HFF-Myc (cell line): ENCODE measurements at places on chromosomes 1 and 21.

GRCh38 chr21:33189824-33190223 lies 39.9 kb upstream of the IFNAR2 start:
- DNase-seq, result no peak

DNA sequence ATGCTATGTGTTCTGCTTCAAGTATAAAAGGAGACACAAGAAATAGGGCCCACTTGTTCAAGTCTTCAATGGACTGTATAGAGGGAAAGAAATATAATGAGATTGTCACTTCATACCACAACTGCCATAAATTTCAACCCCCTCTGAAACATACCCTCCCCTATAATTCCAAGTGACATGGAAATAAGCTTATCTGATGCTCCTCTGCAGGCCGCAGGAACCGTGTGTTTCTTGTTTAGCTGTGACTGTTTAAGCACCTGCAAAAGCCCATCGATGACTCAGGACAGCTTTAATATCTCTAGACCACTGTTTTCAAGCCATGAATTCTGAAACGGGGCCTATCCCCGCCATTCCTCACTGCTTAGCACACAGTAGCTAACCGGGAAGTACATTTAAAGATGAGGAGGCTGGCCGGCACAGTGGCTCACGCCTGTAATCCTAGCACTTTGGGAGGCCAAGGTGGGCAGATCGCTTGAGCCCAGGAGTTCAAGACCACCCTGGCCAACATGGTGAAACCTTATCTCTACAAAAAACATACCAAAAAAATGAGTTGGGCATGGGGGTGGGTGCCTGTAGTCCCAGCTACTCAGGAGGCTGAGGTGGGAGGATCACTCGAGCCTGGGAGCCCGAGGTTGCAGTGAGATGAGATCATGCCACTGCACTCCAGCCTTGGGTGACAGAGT lies 4.2 kb downstream of the HLCS start:
- DNase-seq, result no peak

GRCh38 chr1:22641247-22641646 lies 2.2 kb upstream of the C1QC start:
- no peak for DNase-seq

DNA sequence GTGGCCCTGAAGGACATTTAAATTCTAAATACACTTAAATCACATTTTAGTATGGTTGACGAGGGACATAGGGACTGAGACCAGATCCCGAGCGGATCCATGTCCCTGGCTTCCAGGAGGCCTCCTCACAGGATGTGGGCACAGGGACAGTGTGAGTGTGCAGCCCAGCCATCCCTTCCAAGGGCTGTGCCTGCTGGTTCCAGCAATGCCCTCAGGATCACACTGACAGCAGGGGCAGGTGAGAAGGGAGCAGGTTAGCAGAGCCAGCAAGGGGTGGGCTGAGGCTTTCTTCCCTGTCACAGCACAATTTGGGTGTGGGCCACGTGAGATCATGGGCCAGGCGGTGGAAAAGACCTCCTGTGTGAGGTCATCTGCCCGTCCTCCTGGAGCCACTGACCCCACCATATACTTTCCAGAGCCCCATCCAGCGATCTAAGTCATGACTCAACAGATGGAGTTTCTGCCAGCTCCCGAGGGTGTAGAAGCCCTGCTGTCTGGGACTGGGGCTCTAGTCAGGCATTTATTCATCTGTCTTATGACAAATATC lies 37.0 kb upstream of the PRSS38 start:
- no peak for DNase-seq

- DNase-seq, result no peak
Measured at GRCh38 chr1:154328318-154329151, 3.2 kb downstream of the ATP8B2 start.

DNA sequence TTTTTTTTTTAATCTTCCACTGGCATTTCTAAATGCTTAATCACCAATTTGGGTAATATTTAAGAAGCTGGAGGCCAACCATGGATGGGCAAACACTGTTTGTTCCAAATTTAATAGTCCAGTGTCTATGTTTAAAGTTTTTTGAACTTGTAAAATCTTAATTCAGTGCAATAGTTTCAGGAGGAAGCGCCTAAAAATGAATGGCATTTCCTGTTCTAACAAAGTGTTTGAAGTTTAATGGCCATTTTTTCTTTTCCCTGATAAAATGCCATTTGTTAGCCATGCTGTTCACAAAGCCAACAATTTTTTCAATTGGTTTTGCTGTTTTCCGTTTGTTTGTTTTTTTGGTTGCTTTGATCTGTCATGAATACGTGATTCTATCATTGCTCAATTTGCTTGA lies 552.1 kb downstream of the LMO4 start:
- no peak for DNase-seq

DNA sequence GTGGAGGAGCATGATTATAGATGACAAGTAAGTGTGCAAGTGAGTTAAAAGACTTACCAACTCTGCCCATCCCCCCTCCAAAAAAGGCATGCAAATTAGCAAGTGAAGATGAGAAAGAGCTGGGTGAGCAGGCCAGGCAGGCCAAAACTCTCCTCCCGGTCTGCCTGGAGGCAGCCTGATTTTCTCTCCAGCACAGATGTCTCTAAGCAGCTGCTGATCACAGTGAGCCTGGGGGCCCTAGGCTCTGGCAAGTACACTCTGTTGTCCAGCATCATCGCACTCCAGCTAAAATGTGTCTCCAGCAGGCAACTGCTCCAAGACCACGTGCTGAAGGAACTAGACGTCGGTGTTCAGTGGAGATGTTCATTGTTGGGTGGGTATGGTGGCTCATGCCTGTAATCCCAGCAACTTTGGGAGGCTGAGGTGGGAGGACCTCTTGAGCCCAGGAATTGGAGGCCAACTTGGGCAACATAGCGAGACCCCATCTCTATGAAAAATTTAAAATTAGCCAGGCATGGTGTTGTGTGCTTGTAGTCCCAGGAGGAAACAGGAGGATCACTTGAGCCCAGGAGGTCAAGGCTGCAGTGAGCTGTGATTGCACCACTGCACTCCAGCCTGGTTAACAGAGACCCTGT lies 56.7 kb upstream of the PUM1 start:
- DNase-seq, result no peak

DNA sequence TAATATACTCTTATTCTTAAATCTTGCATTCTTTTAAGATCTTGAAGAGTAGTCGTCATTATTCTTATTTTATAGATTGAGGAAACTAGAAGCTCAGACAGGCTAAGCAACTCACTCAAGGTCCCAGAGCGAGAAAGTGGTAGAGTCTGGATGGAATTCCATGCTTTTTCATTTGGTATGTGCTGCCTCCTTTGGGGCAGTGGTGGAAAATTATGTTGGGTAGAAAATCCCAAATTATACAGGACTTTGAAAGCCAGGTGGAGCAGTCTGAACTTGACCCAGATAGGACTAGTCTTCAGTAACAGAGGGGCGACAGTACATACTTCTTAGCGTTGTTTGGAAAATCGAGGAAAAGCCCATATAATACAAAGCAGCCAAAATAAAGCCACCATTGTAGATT lies 205.6 kb downstream of the ATG4C start:
- no peak for DNase-seq

GRCh38 chr1:232084584-232085223 lies 458.1 kb downstream of the DISC1 start:
- DNase-seq, result no peak

DNA sequence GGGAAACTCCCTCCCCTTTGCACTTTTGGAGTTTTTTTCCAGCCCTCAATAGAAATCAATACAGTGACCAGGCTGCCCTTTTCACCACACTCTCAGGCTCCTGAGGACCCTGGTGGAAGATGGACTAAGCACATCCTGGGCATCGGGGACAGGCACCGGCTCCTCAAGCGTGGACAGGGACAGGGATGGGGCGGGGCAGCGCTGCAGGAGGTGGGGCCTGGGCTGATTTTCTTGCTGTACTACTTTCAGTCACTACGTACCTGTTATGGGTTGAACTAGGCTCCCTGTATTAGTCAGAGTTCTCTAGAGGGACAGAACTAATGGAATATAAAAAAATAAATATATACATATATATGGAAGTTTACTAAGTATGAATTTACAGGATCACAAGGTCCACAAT lies 2.5 kb downstream of the MX2 start:
- no peak for DNase-seq

GRCh38 chr1:41382480-41383090 lies 21.4 kb downstream of the FOXO6 start:
- no peak for DNase-seq

DNA sequence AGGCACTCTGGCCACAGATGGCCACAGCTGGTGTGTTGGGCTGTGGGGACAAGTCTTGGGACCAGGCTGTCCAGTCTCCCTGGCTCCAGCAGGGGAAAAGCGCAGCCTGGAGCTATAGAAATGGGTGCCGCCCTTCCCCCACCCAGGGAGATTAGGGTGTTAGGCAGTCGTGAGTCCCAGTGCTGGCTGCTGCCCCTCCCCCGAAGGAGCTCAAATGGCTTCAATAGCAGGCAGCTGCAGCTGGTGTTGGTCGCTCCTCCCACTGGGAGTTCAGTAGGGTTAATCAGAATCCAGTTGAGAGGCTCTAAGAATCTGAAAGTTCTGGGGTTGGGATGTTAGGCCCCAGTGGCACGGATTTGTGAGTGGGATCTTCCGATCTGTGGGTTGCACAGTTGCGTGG lies 595.6 kb upstream of the PKN2 start:
- no peak for DNase-seq

- DNase-seq, result no peak
Measured at GRCh38 chr1:162218546-162218945, 149.1 kb downstream of the NOS1AP start.

- DNase-seq, result no peak
Measured at GRCh38 chr1:192378878-192379277, 62.1 kb downstream of the RGS21 start.

DNA sequence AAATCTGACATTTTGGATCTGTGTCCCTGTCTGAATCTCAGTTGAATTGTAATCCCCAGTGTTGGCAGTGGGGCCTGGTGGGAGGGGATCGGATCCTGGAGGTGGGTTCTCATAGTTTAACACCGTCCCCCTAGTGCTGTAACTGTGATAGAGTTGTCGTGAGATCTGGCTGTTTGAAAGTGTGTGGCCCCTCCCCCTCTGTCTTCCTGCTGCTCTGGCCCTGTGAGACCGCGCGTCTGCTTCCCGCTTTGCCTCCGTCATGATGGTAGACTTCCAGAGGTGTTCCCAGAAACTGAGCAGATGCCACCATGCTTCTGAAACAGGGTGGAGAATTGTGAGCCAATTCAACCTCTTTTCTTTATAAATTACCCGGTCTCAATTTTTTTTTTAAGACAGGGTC lies 25.0 kb downstream of the AGPAT3 start:
- DNase-seq, result no peak

GRCh38 chr1:2800664-2801045 lies 838 bp downstream of the TTC34 start:
- no peak for DNase-seq

DNA sequence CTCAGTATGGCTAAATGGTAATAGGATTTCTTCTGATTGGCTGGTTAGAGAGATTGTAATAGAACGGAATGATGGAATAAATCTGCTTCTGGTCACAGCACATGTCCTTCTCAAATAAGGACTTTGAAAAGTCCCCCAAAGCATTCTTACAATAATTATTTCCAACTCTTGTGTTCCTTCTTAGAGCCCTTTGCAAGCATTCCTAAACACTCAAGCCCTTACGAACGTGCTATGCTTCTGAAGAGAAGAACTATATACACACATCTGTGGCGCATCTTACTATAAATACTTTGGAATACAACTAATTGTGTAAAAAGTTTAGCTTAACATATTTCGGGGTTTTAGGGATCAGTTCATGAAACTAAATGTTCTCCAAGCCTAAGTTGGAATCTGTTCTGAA lies 25.6 kb downstream of the CLIC4 start:
- DNase-seq, result no peak

GRCh38 chr1:221712776-221713431 lies 29.0 kb downstream of the DUSP10 start:
- no peak for DNase-seq

- DNase-seq, result no peak
Measured at GRCh38 chr1:11188381-11188780, 774 bp upstream of the ANGPTL7 start.

- no peak for DNase-seq
Measured at GRCh38 chr1:37782491-37782890, 11.2 kb upstream of the MANEAL start.

DNA sequence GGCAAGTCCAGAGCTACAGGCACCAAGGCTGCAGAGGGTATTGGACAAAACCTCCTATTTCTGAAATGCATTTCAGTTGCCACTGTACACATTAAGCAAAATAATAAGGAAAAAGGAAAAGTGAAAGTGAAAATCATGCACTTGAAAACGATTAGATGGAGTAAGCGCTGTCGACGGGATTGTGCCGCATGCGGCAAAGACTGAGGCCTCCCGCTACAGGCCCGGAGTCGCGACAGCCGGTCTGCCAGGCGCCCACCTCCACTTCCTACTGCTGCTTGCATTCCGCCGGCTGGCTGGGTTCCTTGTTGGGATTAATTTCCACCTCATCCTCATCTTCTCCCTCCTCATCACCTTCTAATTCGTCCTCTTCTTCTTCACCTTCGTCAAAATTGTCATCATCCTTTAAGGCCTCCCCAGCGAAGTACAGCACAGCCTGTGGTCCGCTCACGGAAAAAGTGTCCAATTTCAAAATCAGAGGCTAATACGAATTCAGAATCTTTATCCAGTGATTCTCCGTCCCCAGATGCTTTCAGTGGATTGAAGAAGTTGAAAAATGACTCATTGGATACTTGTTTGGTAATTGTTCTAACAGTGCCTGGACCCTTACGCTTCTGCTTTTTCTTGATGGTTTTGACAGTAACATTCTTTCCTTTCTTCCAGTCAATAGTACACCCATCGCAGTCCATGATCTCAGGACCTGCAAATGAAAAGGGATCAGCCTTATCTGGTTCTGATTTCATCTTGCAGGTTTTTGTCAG lies 38.0 kb downstream of the CD58 start:
- DNase-seq, result no peak

- DNase-seq, result no peak
Measured at GRCh38 chr1:53633073-53633704, 105.8 kb downstream of the GLIS1 start.

DNA sequence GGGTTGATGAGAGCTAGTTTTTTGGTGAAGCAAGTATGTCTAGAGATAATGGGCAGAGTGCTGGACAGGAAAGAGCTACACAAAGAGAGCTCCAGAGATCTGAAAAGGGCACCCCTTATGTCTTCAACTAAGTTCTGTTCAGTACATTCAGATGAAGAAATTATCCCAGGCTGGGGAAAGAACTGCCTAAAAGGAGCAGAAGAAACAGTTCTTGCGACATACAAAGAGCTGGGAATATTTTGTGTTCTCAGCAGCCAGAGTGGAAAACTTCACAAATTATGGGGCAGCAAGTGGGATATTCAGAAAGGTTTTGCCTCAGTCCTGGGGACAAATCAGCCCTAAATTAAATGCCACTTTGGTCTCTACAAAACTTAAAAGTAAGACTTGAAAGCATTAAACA lies 17.4 kb upstream of the CCN1 start:
- no peak for DNase-seq
